NCI-H510A treated with DMSO at 0.1 percent for 48 hours (cell line): ENCODE measurements at places on chromosomes 2 and 18.

- peak; percentile 20 for DNase-seq
Measured at GRCh38 chr2:10478916-10479315, 30.8 kb upstream of the ODC1 start.

DNA sequence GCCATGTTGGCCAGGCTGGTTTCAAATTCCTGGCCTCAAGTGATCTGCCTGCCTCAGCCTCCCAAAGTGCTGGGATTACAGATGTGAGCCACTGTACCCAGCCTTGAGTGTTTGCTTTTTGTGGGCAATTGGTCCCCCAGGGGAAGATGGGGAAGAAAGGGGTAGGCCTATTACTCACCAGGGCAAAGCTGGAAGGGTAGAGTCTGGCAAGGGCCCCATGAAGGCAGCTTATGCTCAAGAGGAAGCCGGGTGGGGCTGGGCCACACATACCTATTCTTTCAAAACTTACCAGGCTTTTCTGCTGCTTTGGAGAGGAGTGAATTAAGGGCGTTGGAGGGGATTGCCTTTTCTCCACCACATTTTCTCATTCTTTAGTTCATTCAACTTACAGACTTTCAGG is 24.5 kb upstream of the CD28 start:
- DNase-seq: no peak

GRCh38 chr2:118683460-118683859 is 164.0 kb downstream of the EN1 start:
- DNase-seq: no peak

DNA sequence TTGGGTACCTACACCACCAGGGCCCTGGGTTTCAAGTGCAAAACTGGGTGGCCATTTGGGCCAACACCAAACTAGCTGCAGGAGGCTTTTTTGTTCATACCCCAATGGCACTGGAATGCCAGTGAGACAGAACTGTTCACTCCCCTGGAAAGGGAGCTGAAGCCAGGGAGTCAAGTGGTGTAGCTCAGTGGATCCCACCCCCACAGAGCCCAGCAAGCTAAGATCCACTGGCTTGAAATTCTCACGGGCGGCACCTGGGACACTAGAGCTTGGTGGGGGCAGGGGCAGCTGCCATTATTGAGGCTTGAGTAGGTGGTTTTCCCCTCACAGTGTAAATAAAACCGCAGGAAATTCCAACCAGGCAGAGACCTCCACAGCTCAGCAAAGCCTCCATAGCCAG is 46.0 kb upstream of the FAM110C start:
- no peak for DNase-seq

DNA sequence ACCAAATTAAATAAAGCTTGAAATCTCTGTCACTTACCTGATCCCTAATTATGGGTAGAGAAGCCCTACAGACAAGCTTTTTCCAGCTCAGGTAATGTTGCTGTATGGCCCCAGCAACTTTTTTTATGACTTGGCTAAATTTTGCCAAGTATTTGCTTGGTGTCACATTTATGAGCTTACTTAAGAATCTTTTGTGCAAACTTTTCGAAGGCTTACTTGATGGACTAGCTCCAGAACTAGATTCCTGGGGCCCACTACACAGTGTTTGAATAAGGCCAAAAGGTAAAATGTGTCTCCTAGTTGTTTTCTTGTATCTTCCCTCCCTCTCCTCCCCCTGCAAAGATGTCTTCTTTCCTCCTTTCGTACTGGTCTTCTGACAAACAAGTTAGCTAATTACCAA is 257.9 kb downstream of the OSR1 start:
- no peak for DNase-seq

DNA sequence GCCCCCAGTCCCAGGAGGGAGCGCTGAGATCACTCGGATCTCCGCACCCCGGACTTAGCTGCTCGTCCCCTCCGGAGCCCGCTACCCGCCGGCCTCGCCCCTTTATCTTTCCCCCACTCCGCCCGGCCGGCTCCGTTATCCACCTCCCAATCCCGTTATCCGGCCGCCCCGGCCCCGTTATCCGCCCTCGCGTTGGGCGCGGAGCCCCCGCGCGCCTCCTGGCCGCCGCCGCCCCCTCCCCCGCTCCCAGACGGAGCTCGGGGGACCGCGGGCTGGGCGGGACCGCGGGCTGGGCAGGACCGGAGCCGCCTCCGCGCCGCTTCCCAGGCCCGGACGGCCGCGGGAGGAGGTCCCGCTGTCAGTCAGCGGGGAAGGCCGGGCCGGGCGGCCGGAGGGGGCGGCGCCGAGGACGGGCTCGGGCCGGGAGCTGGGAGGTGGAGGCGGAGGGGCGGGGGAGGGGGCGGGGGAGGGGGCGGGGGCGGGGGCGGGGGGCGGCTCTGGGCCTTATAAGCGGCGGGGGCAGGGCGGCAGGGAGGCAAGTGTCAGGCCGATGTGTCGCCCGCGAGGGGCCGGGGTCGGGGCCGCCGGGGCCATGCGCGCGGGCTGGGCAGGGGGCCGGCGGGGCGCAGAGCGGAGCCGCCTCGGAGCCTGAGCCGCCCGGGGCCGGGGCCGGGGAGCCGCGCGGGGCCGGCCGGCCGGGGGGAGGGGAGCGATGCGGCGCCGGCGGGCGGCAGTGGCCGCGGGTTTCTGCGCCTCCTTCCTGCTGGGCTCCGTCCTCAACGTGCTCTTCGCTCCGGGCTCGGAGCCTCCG is at the start of gene PKDCC:
PKDCC (plus strand) TSS at position 534 of the 811 bp plus-strand sequence; CDS start at position 713, 179 bp downstream.
- DNase-seq: peak; percentile 48

DNA sequence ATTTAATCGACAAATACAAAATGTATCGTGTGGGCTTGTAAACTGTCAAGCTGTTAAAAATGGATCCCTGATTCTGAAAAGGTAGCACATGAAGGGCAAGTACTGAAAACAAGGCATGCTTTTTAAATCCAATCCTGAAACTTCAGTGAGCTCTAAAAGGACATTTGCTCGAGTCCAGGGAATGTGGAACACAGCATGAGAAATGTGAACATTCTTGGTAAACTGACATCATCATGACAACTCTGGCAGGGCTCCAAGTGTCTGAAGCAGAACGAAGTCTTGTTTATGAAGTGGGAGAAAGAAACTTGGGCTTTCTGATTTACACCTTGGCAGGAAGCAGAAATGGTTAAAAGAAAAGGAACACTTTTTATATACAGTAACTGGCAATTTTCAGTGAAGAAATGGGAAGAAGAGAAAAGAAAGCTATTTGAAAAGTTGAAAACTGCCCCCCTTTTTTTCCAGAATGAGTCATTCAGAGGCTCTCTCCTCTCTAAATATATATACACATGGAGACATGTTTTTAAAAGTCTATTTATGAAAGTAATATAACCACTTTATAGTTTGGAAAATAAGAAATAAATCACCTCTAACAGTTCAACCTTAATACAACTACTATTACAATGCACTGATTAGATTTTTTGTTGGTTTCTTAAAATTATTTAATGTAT is 120.8 kb downstream of the GAREM1 start:
- DNase-seq: peak; percentile 41

DNA sequence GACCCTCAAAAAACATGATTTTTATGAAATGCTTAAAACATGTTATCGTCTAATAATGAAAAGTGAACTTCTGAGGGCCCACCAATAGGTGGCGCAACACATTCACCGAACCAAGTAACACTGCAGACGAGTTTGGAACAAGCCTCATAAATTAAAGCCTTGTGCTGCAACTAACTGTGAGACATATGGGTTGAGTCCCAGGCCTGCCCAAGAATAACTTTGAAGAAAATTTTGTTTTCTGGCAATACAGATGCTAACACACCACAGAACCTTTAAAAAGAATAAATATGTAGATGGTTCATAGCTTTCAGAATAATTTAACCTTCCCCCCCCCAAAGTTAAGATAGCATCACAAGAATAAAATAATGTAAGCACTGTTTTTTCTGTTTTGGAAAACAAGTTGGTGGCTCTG is 285.9 kb downstream of the RNF144A start:
- peak; percentile 71 for DNase-seq

DNA sequence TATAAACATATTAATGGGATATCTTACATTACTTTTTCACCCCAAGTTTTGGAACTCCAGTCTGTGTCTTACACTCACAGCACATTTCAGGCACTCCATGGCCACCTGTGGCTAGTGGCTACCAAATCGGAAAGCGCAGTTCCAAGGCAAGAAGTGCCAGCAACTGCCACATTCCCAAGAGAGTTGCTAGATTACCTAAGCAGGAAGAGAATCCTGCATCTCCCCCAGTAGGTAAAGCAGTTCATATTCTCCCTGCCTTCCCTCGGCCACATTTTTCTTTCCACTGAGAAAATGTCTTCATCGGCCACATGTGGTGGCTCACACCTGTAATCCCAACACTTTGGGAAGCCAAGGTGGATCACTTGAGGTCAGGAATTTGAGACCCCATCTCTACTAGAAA is 62.8 kb downstream of the MEX3C start:
- no peak for DNase-seq

DNA sequence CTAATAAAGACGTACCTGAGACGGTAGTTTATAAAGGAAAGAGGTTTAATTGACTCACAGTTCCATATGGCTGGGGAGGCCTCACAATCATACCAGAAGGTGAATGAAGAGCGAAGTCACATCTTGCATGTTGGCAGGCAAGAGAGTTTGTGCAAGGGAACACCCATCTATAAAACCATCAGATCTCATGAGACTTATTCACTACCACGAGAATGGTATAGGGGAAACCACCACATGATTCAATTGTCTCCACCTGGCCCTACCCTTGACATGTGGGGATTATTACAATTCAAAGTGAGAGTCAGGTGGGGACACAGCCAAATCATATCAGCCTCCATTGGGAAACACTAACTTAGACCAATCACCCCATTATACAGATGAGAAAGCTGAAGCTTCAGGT is 81.4 kb downstream of the SKA1 start:
- DNase-seq: no peak

GRCh38 chr2:219417374-219417773 is 803 bp upstream of the DES start:
- DNase-seq: no peak

DNA sequence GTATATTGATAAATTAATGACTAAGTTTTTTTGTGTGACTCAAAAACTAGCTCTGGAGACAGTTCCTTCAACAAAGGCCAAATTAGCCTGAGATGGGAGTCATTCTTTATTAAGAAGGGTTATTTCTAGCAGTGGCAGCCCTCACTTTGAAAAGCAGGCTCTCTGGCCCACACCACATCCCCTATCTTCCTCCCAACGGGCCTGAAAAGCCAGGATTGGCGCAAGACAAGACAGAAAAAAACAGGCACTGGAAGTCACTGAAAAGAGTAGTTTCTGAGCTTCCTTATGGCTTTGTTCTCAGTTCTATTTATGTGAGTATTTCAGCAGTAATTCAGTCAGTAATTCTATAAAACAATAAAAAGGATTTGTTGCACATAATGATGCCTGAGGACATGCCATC is 149.0 kb downstream of the LAMA3 start:
- DNase-seq: no peak

GRCh38 chr2:150931451-150931850 is 330.2 kb downstream of the RBM43 start:
- no peak for DNase-seq

DNA sequence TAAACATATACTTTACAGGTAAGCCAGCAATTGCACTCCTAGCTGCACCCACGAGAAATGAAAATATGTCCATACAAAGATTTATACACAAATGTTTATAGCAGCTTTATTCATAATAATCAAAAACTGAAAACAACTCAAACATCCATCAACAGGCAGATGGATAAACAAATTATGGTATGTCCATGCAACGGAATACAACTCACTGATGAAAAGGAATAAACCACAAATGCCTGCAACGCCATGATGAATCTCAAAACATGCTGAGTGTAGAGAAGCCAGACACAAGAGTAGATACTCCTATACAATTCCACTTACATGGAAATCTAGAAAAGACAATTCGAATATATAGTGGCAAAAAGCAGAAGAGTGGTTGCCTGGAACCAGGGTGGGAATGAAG is 76.0 kb downstream of the EPAS1 start:
- DNase-seq: no peak

- no peak for DNase-seq
Measured at GRCh38 chr18:59481436-59481835, 122.4 kb upstream of the LMAN1 start.

DNA sequence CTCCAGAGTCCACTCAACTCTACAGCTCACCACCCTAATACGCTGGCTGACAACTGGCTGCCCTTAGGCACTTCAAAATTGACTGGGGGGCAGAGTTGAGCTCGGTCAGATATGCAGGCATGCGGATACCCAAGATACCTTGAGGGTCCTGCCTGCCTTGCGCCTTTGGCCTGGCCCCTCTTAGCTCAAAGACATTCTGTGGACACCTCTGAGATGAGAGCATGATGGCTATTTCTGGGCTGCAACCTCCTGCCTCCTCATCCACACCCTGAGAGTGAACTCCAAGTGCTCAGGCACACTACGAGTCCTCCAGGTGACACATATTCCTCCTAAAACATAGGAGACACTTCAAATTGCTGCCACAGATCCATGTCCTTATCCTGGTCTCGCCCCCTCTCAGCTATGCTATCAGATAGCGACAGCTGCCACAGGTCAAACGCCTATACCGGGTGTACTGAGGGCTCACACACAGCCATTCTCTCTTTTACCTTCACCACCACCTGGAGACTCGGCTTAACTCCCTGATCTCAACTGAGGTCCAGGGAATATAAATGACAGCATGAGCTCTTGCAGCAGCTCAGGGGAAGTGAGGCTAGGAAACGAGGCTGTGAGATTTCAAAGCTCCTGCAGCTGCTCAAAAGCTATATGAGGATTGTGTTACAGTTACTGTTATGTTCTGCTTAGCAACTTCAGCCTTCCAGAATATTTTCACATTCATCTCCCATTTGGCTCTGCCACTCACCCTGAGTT is 60.5 kb upstream of the TEX51 start:
- no peak for DNase-seq

- DNase-seq: no peak
Measured at GRCh38 chr18:60936101-60936500, 397.1 kb upstream of the CDH20 start.

DNA sequence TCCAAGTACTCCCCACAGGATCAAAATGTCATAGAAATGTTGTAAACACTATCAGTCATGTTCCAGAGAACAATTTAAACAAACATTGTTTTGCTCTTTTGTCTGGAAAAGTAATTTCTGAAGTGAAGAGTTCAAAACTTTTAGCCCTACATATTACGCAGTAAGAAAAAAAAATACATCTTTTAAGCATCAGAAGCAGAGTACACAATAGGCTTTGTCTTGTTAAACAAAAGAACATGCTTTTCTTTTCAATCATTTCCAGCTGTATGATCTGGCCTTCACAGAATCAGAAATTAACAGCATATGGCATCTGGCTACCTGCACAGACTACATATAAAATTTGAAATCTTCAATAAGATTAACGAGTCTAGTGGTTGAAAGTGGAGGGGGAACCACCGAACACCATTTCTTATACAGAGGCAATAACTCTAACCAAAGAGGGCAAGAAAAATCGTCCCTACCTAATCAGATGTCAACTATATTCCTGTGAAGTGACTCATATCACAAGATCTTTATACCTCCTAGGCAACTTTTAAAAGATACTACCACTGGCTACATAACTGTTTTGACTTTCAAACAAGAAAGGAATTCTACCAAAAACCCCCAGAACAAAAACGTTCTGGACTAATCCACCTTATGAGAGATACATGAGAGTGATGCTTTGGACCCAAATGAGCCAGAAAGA is 149.3 kb downstream of the EXOC6B start:
- DNase-seq: no peak

- no peak for DNase-seq
Measured at GRCh38 chr2:141565597-141565996, 565.2 kb downstream of the LRP1B start.
